ENCODE measurements at places on chromosomes 5 and 9.

GRCh38 chr5:372996-373709 lies 51.6 kb downstream of the AHRR start:
- H3K27ac ChIP-seq: no peak overlapping the region
- no peaks in the 10 kb centered on the region for H3K4me1 ChIP-seq
- H3K36me3 ChIP-seq: no peaks in the 10 kb centered on the region
- H3K27me3 ChIP-seq: no peaks in the 10 kb centered on the region

- peak; percentile 76 for DNase-seq
- peak overlapping the region; percentile 61 for H3K4me3 ChIP-seq
- no peaks in the 10 kb centered on the region for H3K36me3 ChIP-seq
- peak overlapping the region; percentile 85 for H3K27ac ChIP-seq
These were observed 72.8 kb upstream of the BOD1 start for GRCh38 chr5:173689171-173689736.

DNA sequence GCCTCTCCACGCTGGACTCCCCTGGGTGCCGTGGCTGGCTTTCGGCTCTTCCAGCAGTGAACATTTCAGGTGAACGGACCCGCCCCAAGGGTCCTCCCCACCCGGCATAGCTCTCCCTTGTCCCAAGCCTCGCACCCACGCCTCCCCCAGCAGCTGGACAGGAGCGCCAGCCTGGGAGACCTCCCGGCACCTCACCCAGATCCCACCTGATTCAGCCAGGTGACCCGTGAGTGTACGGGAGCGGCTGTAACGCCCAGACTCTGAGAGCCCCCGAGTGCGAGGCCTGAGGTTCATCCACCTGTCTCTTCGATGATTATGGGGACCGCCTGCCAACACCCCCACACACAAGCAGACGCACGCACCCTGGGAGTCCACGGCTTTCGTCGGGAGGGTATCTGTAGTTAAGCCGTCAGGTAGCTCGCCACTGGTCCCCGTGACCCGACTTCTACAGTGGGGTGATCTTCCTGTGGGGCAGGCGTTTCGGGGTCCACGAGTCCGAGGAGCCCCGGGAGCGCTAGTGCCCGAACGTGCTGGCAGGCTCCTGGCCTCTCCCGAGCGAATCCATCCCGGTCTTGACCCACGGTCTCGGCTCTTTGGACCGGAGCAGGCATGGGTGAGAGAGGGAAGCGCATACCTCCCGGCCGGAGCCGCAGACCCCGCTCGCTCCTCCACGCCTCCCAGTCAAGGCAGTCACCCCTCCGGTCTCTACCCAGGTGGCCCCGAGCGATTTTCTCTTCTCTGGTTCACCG lies 14.9 kb downstream of the TRIM7 start:
- H3K27ac ChIP-seq: no peak overlapping the region
- H3K27me3 ChIP-seq: no peaks in the 10 kb centered on the region
- H3K4me3 ChIP-seq: peak overlapping the region; percentile 81
- DNase-seq: no peak
- H3K36me3 ChIP-seq: no peaks in the 10 kb centered on the region
- peaks cover 6% of the 10 kb centered on the region for H3K4me1 ChIP-seq

GRCh38 chr9:8224381-8224801 lies 424.8 kb upstream of the DMAC1 start:
- H3K4me1 ChIP-seq: no peaks in the 10 kb centered on the region
- H3K27me3 ChIP-seq: no peaks in the 10 kb centered on the region
- no peak overlapping the region for H3K27ac ChIP-seq
- DNase-seq: peak; percentile 62

DNA sequence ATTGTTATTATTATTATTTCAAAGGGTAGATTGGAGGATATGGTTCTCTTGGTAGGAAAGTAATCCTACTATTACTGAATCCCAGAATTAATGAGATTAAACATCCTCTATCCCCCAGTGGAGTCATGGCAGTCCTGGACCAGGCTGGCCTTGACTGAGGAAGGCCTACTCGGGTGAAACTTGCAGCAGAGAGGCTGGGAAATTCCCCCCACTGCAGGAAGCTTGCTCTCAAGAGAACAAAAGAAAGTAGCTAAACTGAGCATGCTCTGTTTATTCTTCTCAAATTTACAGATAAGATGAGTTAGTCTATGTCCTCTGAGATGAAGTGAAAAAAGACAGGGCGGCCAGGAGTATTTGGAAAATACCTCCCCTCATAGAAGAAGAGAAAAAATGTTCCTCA lies 233.9 kb upstream of the RPS23 start:
- H3K4me3 ChIP-seq: no peak overlapping the region
- H3K4me1 ChIP-seq: no peaks in the 10 kb centered on the region
- H3K36me3 ChIP-seq: no peaks in the 10 kb centered on the region
- no peak for DNase-seq
- no peak overlapping the region for H3K27ac ChIP-seq

GRCh38 chr5:128637031-128637430 lies 99.0 kb upstream of the FBN2 start:
- no peak for DNase-seq
- H3K4me1 ChIP-seq: no peaks in the 10 kb centered on the region
- H3K27me3 ChIP-seq: no peaks in the 10 kb centered on the region
- no peak overlapping the region for H3K27ac ChIP-seq

DNA sequence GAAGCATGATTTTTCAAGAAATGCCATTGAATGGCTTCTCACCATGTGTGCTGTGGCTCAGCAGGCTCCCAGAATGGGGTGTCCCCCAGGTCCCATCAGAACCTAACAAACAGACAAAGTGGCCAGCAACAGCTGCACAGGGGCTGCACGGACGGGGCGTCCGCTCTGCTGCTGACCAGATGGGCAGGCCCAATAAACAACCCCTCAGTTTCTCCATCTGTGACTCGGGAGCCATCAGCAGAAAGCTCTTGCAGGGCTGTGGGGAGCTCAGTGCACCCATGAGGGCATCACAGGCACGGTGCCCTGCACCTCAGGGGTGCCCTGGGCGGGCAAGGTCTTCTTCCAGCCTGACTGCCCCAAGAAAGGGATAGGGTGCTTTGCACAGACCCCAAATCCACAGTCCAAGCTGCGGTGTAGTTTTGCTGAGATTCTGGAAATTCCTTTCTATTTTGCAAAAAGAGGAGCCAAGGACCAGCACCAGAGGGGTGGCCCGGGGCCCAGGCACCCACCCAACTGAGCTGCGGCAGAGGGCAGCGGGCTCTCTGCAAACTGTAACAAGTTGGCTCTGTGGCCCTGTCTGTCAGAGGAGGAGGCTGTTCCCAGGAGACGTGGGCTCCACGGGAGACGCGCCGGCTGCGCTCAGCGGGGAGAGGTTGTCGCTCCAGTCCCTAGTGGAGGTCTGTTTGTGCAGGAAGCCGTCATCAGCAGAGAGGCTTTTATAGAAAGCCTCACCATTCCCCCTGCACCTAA lies 138.7 kb upstream of the PPP1R26 start:
- H3K4me3 ChIP-seq: no peak overlapping the region
- no peak for DNase-seq
- no peaks in the 10 kb centered on the region for H3K4me1 ChIP-seq
- no peaks in the 10 kb centered on the region for H3K36me3 ChIP-seq
- no peak overlapping the region for H3K27ac ChIP-seq

DNA sequence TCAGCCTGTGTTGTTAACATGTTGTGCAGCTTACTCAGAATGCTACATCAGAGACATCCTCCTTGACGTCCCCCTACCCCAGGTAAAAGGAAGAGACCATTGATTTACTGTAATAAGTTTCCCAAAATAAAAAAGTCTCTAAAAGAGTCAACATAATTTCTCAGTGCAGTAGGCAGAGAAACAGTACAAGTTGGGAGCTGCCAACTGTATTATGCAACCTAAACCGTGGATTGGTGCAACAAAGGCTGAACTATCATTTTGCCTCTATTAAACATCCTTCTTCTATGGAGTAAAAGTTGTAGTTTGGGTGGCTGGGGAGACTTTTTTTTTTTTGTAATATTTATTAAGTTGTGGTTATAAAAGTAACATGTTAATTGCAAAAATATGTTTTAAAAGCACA lies 208.0 kb downstream of the NR3C1 start:
- H3K27ac ChIP-seq: no peak overlapping the region
- no peaks in the 10 kb centered on the region for H3K4me1 ChIP-seq
- DNase-seq: no peak
- no peak overlapping the region for H3K4me3 ChIP-seq
- no peaks in the 10 kb centered on the region for H3K36me3 ChIP-seq
- no peaks in the 10 kb centered on the region for H3K27me3 ChIP-seq

DNA sequence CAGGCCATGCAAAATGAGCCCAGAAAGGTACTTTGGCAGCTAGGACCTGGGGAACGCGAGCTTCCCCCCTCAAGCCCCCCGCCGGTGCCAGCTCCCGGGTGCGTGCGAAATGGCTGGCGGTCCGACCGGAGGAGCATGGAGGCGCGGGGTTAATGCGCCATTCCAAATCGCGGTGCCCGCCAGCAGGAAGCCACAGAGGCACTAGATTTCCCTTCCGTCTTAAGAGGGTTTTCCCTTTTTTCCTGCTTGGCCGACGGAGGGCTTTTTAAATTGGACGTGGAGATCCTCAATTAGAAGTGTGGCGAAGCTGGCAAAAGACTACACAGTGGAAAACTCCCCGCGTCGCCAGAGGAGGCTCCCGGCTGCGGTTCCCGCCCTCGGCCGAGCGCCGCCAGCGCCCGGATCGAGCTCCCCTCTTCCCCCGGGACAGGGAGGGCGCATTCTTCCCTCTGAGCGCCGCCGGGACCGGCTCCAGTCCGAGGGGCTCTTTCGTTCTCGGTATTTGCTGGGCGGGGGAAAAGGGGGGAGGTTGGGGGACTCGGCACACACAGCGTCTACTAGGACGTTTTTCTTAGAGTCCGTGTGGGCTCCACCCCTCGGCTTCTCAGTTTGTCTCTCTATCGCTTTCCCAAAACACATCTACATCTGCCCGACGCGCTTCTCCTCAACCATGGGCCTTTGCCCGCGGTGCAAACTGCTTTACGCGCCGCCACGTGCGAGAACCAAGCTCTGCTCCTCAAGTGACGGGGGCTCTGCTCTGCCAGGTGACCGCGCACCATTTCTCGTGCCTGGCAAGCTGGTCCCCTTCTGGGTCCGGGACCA lies 3.0 kb downstream of the GDNF start:
- H3K27me3 ChIP-seq: peaks cover 7% of the 10 kb centered on the region
- H3K4me1 ChIP-seq: peaks cover 23% of the 10 kb centered on the region
- no peak overlapping the region for H3K27ac ChIP-seq
- DNase-seq: peak; percentile 65
- peak overlapping the region; percentile 72 for H3K4me3 ChIP-seq

GRCh38 chr5:96144289-96144688 lies 182.6 kb upstream of the ELL2 start:
- H3K4me1 ChIP-seq: no peaks in the 10 kb centered on the region
- H3K36me3 ChIP-seq: no peaks in the 10 kb centered on the region
- H3K27me3 ChIP-seq: no peaks in the 10 kb centered on the region
- DNase-seq: no peak
- no peak overlapping the region for H3K27ac ChIP-seq

DNA sequence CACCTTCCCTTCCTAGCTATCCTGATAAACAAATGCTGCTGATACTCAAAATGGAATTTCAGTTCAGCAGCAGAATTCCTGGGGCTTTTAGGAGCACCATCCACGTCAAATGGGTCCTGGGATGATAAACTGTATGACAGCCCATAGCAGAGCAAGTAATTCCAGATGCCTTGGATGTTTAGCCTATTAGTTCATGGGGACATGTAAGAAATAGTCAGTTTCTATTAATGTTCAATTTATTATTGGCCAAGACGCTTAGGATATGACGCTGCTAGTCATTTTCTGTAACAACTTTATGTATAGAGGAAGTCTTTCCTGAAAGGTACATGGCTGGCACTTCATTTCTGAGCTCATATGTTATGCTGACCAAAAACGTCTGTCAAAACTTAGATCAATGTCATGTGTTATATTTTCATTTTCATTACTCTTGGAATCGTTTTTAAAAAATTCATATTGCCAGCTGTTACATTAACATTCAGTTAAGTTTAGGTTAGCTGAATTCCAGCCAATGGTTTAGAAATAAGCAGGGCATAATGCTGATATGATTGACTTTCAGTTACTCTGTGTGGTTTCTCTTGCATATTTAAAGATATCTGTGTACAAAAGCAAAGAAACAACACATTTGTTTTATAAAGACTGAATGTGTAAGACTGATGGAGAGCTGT lies 243.8 kb downstream of the CSNK1G3 start:
- no peaks in the 10 kb centered on the region for H3K4me1 ChIP-seq
- no peaks in the 10 kb centered on the region for H3K27me3 ChIP-seq
- DNase-seq: no peak
- H3K36me3 ChIP-seq: no peaks in the 10 kb centered on the region
- H3K4me3 ChIP-seq: no peak overlapping the region

DNA sequence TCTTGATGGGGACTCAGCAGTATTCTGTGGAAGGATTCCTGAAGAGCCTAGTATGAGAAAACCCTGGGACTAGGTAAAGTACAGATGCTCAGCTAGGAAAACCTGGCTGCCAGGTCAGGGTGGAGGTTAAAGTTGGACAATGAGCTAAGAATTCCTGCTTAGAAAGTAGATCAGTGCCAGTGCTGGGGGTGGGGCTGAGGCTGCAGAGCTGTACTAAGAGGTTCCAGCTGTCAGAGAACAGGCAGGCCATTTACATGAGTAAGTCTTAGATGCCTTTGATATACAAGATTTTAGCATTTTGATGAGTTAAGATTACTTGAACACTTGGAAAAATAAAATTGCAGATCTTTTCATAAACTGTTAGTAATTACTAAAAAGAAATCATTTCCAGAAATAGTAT lies 332.3 kb upstream of the NUDT12 start:
- DNase-seq: peak; percentile 32
- H3K4me1 ChIP-seq: no peaks in the 10 kb centered on the region
- H3K27me3 ChIP-seq: no peaks in the 10 kb centered on the region
- no peaks in the 10 kb centered on the region for H3K36me3 ChIP-seq
- no peak overlapping the region for H3K27ac ChIP-seq

DNA sequence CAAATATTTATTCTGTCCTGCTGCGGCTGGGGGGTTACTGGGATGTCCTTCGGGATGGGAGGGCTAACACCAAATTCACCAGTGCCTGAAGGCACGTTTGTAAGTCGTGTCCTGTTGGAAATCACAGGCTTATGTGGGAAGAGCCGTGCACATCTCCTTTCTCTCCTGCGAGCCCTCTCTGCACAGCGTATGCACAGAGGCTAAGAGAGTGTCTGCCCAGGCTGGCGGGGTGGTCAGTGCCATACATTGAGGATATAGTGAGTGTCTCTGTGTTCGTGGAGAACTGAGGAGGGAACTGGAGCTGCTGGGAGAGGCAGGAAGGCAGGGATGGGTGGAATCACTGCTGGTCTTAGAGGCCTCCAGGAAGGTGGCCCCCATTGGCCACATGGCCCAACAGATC lies 110.1 kb downstream of the WNK2 start:
- H3K27ac ChIP-seq: no peak overlapping the region
- no peak overlapping the region for H3K4me3 ChIP-seq
- no peaks in the 10 kb centered on the region for H3K4me1 ChIP-seq
- H3K27me3 ChIP-seq: no peaks in the 10 kb centered on the region

All from kidney (tissue), 22 donors.